Esophagus muscularis mucosa (tissue), 4 donors: ENCODE measurements at places on chromosomes 13 and 19. TPM values are rescaled to one million over a fixed set of nuclear protein-coding genes. Genes with fewer than 3 reads are reported as not detected.
A peak's percentile ranks its signal among the peaks of the same experiment; 100 is the strongest.

Gene CADM4
- 67.9 TPM for total RNA-seq

DNA sequence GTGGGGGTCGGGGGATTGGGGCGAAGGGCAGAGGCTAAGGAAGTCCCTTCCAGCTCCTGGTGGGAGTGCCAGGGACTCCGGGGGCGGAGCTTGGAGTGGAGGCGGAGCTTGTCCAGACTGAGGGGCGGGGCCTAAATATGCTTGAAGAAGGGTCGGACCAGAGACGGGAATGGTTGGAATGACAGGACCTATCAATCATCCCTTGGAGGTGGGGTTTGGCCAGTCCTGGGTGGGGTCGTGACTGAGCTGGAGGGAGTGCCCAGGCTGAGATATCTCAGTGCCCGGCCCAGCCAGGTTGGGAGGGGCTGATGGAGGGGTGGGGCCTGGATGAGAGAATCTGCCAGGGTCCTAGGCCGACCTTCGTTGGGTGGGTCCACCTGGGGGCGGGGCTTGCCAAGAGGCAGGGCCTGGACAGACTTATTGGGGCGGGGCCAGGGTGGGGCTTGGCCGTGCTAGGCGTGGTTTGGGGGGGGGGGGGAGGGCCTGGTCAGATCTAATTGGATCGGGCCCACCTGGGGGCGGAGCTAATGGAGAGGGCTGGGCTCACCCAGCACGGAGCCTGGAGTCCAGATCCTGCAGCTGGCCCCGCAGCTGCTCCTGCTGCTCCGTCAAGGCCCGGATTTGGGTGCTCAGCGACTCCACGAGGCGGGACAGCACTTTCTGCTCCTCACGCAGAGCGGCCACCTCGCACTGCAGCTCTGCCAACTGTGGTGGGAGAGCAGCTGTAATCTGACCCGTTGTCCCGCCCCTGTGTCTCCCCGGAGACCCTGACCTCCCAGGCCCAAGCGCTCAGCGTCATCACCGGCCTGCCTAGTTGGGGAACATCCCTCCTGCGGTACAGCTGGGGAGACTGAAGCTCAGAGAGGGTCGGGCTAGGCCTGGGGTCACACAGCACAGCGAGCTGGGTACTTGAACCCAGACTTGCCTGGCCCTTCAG, 2.6 kb upstream of the WIZ start:
- peaks cover 5% of the 10 kb centered on the region for H3K36me3 ChIP-seq
- H3K4me3 ChIP-seq, result peak overlapping the region; percentile 60
- peak overlapping the region; percentile 78 for H3K27ac ChIP-seq
- H3K4me1 ChIP-seq, result peaks cover 23% of the 10 kb centered on the region

- H3K4me3 ChIP-seq, result no peak overlapping the region
- peak; percentile 7 for DNase-seq
These were observed 71.6 kb downstream of the GPR12 start for GRCh38 chr13:26688980-26689379.

Gene FARP1
- total RNA-seq, result 48.1 TPM

Gene MCEMP1
- 2.0 TPM for total RNA-seq

Gene GSX1
- not detected for total RNA-seq

DNA sequence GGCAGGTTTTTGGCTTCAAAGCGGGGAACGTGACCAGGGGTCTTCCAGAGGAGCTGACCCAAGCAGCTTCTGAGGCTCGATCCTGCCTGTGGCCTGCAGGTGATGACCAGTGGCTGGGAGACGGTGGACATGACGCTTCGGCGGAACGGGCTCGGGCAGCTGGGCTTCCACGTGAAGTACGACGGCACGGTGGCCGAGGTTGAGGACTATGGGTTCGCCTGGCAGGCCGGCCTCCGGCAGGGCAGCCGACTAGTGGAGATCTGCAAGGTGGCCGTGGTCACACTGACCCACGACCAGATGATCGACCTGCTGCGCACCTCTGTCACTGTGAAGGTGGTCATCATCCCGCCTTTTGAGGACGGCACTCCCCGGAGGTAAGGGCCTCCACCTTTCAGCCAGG, 93.6 kb downstream of the DPF1 start:
- H3K27me3 ChIP-seq, result no peaks in the 10 kb centered on the region
- H3K27ac ChIP-seq, result no peak overlapping the region

- H3K27me3 ChIP-seq, result no peaks in the 10 kb centered on the region
- H3K36me3 ChIP-seq, result no peaks in the 10 kb centered on the region
- DNase-seq, result no peak
- H3K4me3 ChIP-seq, result no peak overlapping the region
- no peaks in the 10 kb centered on the region for H3K4me1 ChIP-seq
These were observed 408.3 kb downstream of the KLF5 start for GRCh38 chr13:73467125-73467524.

GRCh38 chr13:29182216-29182615, 362.1 kb downstream of the MTUS2 start:
- no peaks in the 10 kb centered on the region for H3K4me1 ChIP-seq
- H3K27me3 ChIP-seq, result no peaks in the 10 kb centered on the region
- H3K36me3 ChIP-seq, result no peaks in the 10 kb centered on the region
- H3K4me3 ChIP-seq, result no peak overlapping the region

DNA sequence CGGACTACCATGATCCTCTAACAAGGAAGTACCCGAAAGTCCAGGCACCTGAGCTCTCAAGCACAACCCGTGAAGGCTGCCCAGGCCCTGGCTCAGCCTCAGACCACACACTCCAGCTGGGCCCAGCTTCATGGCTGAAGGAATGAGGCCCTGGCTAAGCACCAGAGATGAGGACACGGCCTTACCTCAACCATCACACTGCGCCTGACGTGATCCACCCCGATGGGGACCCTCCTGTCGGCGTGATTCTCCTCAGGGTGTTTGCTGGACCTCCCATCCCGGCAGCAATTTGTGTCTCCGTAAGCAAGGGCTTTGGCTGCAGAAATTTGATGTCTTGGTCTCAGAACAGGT, 56.5 kb downstream of the F2RL3 start:
- no peaks in the 10 kb centered on the region for H3K36me3 ChIP-seq
- no peaks in the 10 kb centered on the region for H3K27me3 ChIP-seq
- peaks cover 7% of the 10 kb centered on the region for H3K4me1 ChIP-seq
- DNase-seq, result no peak
- H3K27ac ChIP-seq, result no peak overlapping the region
- no peak overlapping the region for H3K4me3 ChIP-seq

DNA sequence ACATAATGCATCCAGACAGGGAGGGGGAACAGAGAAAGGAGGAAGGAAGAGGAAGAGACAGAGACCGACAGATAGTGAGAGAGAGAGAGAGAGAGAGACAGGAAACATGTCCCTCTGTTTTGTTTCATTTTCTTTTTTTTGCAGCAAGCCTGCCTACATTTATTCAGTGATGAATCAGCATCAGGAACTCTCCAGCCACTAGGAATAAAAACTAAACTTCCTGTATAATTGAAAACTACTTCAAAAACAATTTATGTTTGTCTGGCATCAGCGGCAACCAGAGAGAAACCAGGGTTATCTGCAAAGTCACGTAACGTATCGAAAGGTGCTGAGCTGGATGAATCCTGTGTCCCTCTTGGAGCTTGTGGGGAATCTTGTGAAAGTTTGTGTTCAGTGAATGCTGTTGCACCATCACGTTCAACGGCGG, 148.6 kb upstream of the SOX21 start:
- DNase-seq, result no peak
- H3K4me1 ChIP-seq, result no peaks in the 10 kb centered on the region
- H3K4me3 ChIP-seq, result peak overlapping the region; percentile 34
- H3K27ac ChIP-seq, result no peak overlapping the region

DNA sequence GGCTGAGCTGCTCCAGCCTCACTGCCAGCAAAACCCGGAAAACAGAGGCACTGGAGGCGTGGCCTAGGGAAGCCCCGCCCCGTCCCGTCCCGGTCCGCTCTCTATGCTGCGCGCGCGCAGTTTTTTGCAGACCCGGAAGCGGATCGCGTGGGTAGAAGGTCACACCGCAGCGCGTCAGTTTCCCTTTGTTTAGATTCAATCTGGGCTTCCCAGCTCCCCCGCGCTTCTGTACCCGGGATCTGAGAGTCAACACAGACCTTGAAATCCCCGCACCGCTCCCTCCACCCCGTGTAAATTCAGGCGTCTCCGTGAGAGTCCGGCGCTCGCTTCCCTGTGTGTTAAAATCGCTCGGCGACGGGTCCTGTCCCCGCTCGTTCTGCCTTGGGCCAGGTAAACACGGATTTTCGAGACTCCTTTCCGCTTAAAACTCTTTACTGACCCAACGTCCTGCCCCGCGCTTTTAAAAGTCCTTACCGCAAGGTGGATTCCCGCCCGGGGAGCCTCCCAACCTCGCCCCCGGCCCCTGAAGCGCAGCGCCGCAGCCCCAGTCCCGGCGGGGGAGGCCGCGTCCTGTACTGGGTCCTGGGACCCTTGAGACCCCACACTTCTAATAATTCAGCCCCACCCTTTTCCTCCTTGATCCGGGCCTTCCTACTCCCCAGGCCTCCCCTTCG, at the start of gene ZNF610:
Gene ZNF610, plus strand, starts transcription at position 127 of the 674 bp plus-strand sequence. CDS start 12,930 bp downstream, outside the sequence.
- DNase-seq, result peak; percentile 96
- H3K4me1 ChIP-seq, result peaks cover 8% of the 10 kb centered on the region

GRCh38 chr19:15337202-15337601, 4.9 kb upstream of the BRD4 start:
- H3K4me1 ChIP-seq, result peaks cover 27% of the 10 kb centered on the region
- no peak overlapping the region for H3K27ac ChIP-seq
- H3K27me3 ChIP-seq, result no peaks in the 10 kb centered on the region

Gene RGL3
- total RNA-seq, result 2.2 TPM

DNA sequence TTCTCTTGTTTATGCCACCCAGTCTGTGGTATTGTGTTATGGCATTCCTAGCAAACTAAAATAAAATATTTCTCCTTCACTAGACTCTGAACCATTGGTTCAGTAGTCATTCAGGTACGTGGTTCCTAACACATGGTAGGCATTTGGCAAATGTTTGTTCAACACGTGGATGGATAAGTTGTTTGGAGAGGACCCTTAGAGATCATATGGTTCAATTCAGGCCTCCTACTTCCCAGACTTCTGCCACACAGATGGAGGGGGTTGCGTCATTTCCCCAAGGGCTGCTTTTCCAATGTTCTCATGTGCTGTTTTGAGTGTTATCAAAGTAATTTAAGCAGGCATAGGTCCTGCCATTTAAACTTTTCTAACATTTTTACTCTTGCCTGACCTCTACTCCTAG, 6.7 kb downstream of the CXCL17 start:
- no peak for DNase-seq
- no peak overlapping the region for H3K27ac ChIP-seq
- no peak overlapping the region for H3K4me3 ChIP-seq
- no peaks in the 10 kb centered on the region for H3K27me3 ChIP-seq

- H3K27ac ChIP-seq, result no peak overlapping the region
- no peaks in the 10 kb centered on the region for H3K27me3 ChIP-seq
- H3K4me1 ChIP-seq, result no peaks in the 10 kb centered on the region
- H3K36me3 ChIP-seq, result no peaks in the 10 kb centered on the region
These were observed 1423.8 kb upstream of the MIR17HG start for GRCh38 chr13:89923736-89924135.

Gene KCNRG
- 5.4 TPM for total RNA-seq

- peaks cover 27% of the 10 kb centered on the region for H3K4me1 ChIP-seq
- H3K27ac ChIP-seq, result peak overlapping the region; percentile 78
- H3K36me3 ChIP-seq, result no peaks in the 10 kb centered on the region
- H3K27me3 ChIP-seq, result no peaks in the 10 kb centered on the region
- no peak overlapping the region for H3K4me3 ChIP-seq
- DNase-seq, result peak; percentile 96
These were observed 75.2 kb upstream of the UBL3 start for GRCh38 chr13:29925457-29926097.

- H3K27me3 ChIP-seq, result no peaks in the 10 kb centered on the region
- no peaks in the 10 kb centered on the region for H3K4me1 ChIP-seq
- no peaks in the 10 kb centered on the region for H3K36me3 ChIP-seq
- DNase-seq, result no peak
- H3K4me3 ChIP-seq, result no peak overlapping the region
These were observed 284.5 kb downstream of the FGF14 start for GRCh38 chr13:102117175-102117831.

DNA sequence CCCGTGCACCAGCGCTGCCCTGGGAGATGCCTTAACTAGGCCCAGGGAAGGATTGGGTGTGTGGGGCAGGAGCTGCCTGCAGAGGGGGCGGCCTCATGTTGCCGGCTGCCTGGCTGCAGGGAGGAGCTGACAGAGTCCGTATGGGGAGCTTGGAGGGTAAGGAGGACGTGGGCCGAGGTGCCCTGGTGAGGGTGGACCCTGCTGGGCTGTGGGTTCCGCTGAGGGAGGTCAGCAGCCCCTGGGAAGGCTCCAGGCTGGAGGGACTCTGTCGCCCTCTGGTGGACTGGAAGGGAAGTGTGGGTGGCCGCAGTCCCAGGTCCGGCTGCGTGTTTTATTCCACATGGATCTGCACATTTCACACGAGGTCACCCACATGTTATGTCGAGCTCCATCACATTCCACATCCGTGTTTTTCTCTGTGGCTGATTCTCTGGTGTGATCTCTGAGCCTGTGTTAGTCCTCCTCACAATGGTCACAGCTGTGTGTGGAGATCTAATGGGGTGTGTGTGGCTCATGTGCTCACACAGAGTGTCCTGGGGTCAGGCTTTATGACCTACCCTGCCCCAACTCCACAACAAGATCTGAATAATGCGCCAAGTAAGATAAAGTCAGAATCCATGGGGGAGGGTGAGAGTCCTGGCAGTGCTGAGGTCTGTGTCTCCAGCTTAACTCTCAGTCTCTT, 1.8 kb upstream of the CEACAM8 start:
- H3K27me3 ChIP-seq, result no peaks in the 10 kb centered on the region
- no peak overlapping the region for H3K27ac ChIP-seq
- H3K4me3 ChIP-seq, result no peak overlapping the region
- no peaks in the 10 kb centered on the region for H3K36me3 ChIP-seq

GRCh38 chr19:4589579-4590410, 30.3 kb upstream of the SEMA6B start:
- H3K4me1 ChIP-seq, result peaks cover 3% of the 10 kb centered on the region
- H3K4me3 ChIP-seq, result no peak overlapping the region
- no peaks in the 10 kb centered on the region for H3K36me3 ChIP-seq
- DNase-seq, result no peak

Gene SLC25A41
- 0.66 TPM for total RNA-seq

DNA sequence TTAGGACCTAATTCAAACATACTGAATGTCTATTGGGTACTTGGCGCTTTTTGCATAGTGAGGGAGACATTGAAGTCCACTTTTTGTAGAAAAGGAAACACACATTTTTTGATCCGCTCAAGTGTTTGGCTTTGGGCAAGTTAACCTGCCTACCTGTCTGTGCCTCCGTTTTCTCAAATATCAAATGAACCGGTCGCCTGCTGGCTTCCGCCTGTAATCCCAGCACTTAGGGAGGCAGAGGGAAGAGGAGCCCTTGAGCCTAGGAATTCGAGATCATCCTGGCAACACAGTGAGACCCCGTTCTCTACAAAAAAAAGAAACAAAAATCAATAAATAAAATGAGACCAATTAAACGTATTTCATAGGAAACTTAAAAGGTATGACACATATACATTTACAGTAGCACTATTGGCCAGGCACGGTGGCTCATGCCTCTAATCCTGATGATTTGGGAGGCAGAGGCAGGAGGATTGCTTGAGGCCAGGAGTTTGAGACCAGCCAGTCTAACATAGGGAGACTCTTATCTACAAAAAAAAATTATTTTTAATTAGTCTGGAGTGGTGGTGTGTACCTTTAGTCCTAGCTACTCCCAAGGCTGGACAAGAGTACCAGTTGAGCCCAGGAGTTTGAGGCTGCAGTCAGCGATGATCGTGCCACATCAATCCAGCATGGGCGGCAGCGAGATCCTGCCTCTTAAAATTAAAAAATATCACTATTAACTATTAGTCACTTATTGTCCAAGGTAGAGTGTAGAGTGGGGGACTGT, 1.3 kb downstream of the RAD23A start:
- no peak for DNase-seq
- peak overlapping the region; percentile 99 for H3K4me3 ChIP-seq
